ENCODE measurements at places on chromosomes 3 and 15. TPM values are rescaled to one million over a fixed set of nuclear protein-coding genes. Genes with fewer than 3 reads are reported as not detected.
A peak's percentile ranks its signal among the peaks of the same experiment; 100 is the strongest.

Gene PPARG
- 0.18 TPM for total RNA-seq

DNA sequence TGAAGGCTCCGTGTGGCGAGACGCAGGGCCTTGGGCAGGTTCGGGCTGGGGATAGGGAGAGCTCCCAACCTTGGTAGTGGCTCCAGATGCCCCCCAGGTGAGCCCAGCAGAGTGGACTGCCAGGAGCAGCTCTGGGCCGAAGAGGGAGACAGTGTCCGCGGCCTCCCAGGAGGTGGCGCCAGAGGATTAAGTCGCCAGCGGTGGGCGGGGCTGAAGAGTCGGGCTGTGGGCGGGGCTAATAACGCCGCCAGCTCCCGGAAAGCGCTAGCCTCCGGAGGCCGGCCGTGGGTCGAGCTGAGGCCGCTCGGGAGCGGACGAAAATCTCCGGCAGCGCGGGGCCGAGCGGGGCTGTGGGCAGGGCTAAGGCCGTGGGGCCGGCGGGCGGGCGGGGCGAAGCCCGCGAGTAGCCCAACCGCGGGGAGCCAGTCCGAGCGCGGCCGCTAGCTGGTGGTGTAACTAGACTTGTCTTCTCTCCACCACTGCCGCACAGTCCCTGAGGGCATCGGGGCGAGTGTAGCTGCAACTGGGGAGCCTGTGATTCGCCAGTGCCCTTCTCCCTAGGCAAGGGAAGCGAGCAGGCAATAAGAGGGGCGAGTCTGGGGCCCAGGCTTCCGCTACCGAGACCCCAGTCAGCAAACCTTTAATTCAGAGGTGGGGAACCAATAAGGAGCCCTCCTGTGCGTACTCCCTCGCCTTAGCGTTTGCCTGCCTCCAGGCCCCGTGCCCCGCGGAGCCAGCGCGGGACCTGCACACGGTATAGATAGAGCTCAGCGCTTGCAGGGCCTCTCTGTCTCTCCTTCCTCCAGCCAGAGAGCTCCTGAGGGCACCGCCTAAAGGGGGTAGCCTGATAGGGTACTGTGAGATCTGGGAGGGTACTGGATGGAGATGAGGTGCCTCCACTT lies 14.4 kb upstream of the BSN start:
- peak overlapping the region; percentile 68 for H3K4me3 ChIP-seq
- DNase-seq = peak; percentile 93
- H3K4me1 ChIP-seq = peaks cover 3% of the 10 kb centered on the region
- H3K36me3 ChIP-seq = no peaks in the 10 kb centered on the region
- peak overlapping the region; percentile 28 for H3K27ac ChIP-seq

Gene CXCR6
- total RNA-seq = 109 TPM

GRCh38 chr3:18425641-18426257 lies 610 bp upstream of the SATB1 start:
- no peaks in the 10 kb centered on the region for H3K27me3 ChIP-seq
- peak overlapping the region; percentile 97 for H3K27ac ChIP-seq
- H3K36me3 ChIP-seq = peaks cover 47% of the 10 kb centered on the region
- peak overlapping the region; percentile 96 for H3K4me3 ChIP-seq
- peaks cover 65% of the 10 kb centered on the region for H3K4me1 ChIP-seq

- DNase-seq = no peak
- no peaks in the 10 kb centered on the region for H3K27me3 ChIP-seq
- H3K36me3 ChIP-seq = peaks cover 44% of the 10 kb centered on the region
- H3K27ac ChIP-seq = peak overlapping the region; percentile 95
- H3K4me1 ChIP-seq = peaks cover 42% of the 10 kb centered on the region
Observed at GRCh38 chr3:49029563-49029884, 326 bp upstream of the IMPDH2 start.

Gene HEG1
- total RNA-seq = 38.5 TPM

DNA sequence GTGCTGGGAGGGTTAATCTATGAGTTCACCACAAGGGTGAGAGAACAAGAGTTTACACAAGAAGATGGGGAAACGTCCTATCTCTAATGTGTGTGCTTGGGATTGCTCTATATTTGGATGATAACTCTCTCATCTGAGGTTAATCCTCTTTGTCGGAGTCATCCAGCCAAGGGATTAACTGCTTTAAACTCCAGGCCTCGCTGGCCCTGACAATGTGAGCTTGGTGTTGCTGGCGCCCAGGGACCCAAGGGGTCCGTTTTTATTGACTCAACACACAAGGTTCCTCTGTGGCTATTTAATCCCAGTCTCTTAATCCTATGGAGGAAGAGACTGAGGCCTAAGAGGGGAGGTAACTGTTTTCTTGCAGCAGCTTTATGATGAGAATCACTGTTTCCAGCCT lies 14.2 kb downstream of the SV2B start:
- no peak overlapping the region for H3K27ac ChIP-seq
- H3K4me3 ChIP-seq = no peak overlapping the region
- H3K4me1 ChIP-seq = no peaks in the 10 kb centered on the region
- H3K36me3 ChIP-seq = no peaks in the 10 kb centered on the region
- peaks cover 45% of the 10 kb centered on the region for H3K27me3 ChIP-seq

DNA sequence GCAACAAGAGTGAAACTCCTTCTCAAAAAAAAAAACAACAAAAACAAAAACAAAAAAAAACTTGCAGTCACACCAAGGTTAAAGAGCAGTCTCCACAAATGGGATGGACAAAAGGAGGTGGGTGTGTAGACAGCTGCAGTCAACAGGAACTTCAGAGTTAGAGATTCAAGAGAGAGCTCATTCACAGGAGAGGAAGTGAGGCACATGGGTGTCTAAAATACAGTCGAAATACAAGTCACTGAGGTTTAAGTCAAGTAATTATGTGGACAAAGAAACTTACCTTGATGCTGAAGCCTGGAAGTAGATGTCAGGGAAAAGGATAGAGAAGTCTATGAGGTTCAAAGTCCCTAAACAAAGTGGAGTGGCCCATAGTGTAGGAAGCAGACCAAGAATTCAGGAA lies 14.8 kb downstream of the MRPS11 start:
- DNase-seq = no peak
- H3K27me3 ChIP-seq = no peaks in the 10 kb centered on the region
- H3K4me3 ChIP-seq = no peak overlapping the region
- no peak overlapping the region for H3K27ac ChIP-seq

DNA sequence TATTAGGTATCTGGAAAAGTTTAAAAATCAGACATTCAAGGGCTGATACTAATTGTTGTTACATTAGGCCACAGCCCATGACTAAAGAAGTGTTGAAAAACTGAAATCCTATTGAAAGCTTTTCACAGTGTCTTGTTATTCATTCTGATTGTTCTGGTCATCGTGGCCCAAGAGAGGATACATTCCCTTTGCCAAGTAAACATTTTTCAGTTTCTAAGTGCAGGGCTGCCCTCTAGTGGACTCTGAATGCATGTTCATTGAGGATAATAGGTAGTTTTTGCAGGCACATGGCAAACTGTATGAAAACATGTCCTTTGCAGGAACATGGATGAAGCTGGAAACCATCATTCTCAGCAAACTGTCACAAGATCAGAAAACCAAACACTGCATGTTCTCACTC lies 181.1 kb downstream of the MYRIP start:
- H3K4me1 ChIP-seq = no peaks in the 10 kb centered on the region
- H3K27me3 ChIP-seq = no peaks in the 10 kb centered on the region
- DNase-seq = no peak
- H3K36me3 ChIP-seq = no peaks in the 10 kb centered on the region
- H3K4me3 ChIP-seq = no peak overlapping the region

DNA sequence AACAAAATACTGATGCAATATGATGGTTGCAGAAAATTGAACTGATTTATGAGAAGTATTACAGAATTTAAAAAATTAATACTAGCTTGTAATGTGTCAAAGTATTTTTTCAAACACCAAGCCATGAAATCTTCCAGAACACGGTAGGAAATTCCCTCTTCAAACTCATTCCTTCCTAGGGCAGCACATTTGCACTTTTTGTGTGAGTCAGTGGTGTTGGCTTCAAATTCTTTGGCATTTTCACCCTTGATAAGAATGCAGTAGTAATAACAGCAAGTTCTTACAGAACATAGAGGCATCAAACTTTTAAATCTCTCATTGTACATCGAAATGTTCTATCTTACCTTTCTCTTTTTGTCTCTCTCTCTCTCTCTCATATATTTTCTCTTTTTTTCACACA lies 191.8 kb downstream of the CGGBP1 start:
- no peaks in the 10 kb centered on the region for H3K4me1 ChIP-seq
- no peak overlapping the region for H3K4me3 ChIP-seq
- H3K36me3 ChIP-seq = no peaks in the 10 kb centered on the region

Gene CFAP161
- total RNA-seq = not detected

Gene GOLGA8G
- not detected for total RNA-seq

- H3K27me3 ChIP-seq = no peaks in the 10 kb centered on the region
- H3K4me1 ChIP-seq = peaks cover 63% of the 10 kb centered on the region
- peaks cover 9% of the 10 kb centered on the region for H3K36me3 ChIP-seq
- no peak for DNase-seq
Observed at GRCh38 chr3:16904423-16905417, 20.0 kb downstream of the PLCL2 start.

Gene CCK
- total RNA-seq = not detected

- DNase-seq = no peak
Observed at GRCh38 chr3:175392653-175393052, 533.5 kb downstream of the NAALADL2 start.

Gene ZNF717
- total RNA-seq = 12.4 TPM

Gene TMC3
- not detected for total RNA-seq

Gene TMEM39A
- total RNA-seq = 42.6 TPM

DNA sequence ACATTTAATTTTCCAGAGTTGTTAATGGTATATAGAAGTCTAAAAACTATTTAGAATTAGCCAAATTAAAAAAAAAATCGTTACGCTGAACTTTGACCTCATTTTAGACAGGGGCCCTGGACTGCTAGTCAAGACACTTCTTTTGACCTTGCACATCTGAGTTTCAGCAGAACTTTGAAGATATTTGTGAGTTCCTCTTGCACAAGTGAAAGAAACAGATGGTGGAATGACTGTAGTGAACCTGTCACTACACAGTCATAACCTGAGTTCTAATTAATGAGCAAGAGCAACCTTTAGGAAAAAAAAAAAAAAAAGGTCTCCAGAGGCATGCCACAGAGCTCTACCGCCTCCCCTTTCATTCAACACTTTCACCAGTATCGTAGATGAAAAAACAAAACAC lies 5.3 kb downstream of the MYO5C start:
- no peak overlapping the region for H3K4me3 ChIP-seq
- no peak for DNase-seq
- H3K27me3 ChIP-seq = peaks cover 32% of the 10 kb centered on the region
- H3K36me3 ChIP-seq = no peaks in the 10 kb centered on the region
- no peak overlapping the region for H3K27ac ChIP-seq

DNA sequence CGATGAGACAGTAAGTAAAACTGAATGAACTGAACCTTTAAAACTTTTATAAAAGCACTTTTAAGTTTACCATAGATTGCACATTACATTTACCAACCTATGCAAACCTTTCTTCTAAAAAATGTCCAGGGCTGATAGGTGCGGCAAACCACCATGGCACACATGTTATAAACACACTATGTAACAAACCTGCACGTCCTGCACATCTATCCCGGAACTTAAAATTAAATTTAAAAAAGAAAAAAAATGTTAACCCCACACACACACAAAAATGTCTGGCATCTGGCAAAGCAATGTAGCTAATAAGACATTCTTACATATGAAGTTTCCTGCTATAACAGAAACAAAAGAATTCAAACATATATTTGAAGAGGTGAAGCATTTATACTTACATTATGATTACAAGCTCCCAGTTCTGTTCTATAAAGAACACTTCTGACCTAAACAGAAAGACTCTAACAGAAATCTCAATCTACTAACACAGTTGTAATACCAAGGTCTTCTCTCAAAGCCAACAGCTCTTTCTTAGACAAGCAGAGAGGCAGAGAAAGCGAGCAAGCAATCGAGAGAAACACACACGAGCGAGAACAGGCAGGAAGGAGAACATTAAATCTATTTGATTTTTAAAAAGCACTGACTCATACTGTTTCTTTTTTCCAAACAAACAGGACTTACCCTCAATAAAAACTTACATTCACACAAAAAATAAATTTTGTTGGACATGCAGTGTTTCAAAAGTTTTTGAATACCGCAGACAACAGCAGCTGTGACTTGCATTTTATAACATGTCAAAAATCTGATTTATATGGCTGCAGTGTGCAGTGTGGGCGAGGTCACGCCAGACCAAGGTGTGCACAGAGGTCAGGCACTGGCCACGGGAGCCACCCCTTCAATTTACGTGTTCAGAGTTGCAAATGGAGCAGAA lies at the start of gene NRG4:
NRG4 (minus strand) TSS at position 798 of the 925 bp plus-strand sequence. CDS start 1,194 bp downstream, outside the sequence.
- peaks cover 6% of the 10 kb centered on the region for H3K4me1 ChIP-seq
- no peak within 1 kb of the TSS for H3K27ac ChIP-seq
- H3K27me3 ChIP-seq = peaks cover 65% of the 10 kb centered on the region
- H3K36me3 ChIP-seq = no peaks in the 10 kb centered on the region

DNA sequence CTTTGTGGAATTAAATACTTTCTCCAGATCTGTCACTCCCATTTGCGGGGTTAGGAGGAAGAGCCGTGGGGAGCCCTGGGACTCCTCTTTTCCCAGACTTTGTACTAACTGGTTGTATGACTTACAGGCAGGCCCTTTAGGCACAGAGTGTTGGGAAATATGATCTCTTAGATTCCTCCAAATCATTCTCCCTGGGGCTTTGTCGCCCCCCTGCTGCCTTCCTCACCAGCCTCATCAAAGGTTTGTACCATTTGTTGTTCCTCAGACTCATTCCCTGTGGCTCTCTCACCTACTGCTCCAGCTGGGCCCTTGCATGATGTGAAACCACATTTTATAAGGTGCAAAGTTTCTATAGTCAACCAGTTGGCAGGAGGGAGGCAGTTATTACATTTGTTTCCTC lies 56.4 kb downstream of the CRYGS start:
- DNase-seq = no peak
- no peaks in the 10 kb centered on the region for H3K4me1 ChIP-seq
- H3K27me3 ChIP-seq = peaks cover 22% of the 10 kb centered on the region
- no peak overlapping the region for H3K27ac ChIP-seq
- H3K4me3 ChIP-seq = no peak overlapping the region
- H3K36me3 ChIP-seq = no peaks in the 10 kb centered on the region

Gene C3orf20
- 0.16 TPM for total RNA-seq

DNA sequence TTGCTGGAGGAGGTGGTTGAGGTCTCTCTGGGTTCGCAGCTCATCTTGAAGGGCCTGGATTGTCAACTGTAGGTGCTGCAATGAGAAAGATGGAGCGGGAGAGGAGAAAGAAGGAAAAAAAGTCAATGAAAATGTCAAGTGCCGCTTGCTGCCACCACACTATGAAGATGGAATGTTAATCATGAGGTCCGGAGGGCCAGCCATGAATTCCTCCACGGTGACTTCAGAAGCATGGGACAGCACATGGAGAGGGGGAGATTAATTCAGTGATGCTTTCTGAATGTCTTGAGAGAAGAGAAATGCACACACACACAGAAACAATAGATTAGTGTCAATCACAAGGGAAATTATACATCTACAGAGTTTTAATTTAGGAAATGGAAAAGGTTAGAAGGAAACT lies 171.9 kb downstream of the ERC2 start:
- H3K4me3 ChIP-seq = no peak overlapping the region
- no peaks in the 10 kb centered on the region for H3K36me3 ChIP-seq
- no peak for DNase-seq
- H3K27me3 ChIP-seq = peaks cover 11% of the 10 kb centered on the region

All from activated CD8-positive, alpha-beta memory T cell treated with anti-CD3 and anti-CD28 coated beads, Interleukin-2, amount 10 ng/mL, durations not matched to agents 7 days and 5 days (primary cell).